ENCODE measurements at places on chromosomes 2 and 18. TPM values are rescaled to one million over a fixed set of nuclear protein-coding genes. Genes with fewer than 3 reads are reported as not detected.

Gene INHBB
- total RNA-seq, result 0.09 TPM

Gene CFAP210
- not detected for total RNA-seq

Gene MAP2
- total RNA-seq, result 0.71 TPM

Gene NDC80
- 2.7 TPM for total RNA-seq

Gene DIPK1C
- not detected for total RNA-seq

Gene TMEM163
- not detected for total RNA-seq

Gene DLGAP1
- 0.14 TPM for total RNA-seq

Gene AMMECR1L
- 14.2 TPM for total RNA-seq

Gene SGO2
- 2.1 TPM for total RNA-seq

Gene PSTPIP2
- 5.7 TPM for total RNA-seq

Gene ATAD2B
- 8.6 TPM for total RNA-seq

Gene TBR1
- not detected for total RNA-seq

Gene CXCR1
- total RNA-seq, result not detected

Gene CENPA
- 1.00 TPM for total RNA-seq

Gene TBC1D8
- 18.9 TPM for total RNA-seq

Gene COL6A3
- 2,143 TPM for total RNA-seq

Gene MYO3B
- total RNA-seq, result 0.18 TPM

Gene EPB41L3
- total RNA-seq, result 10.1 TPM

Gene ARHGAP28
- 10.5 TPM for total RNA-seq

Gene CPLX4
- not detected for total RNA-seq

Gene WDSUB1
- total RNA-seq, result 9.0 TPM

Gene ST8SIA5
- not detected for total RNA-seq

Gene METTL4
- total RNA-seq, result 8.0 TPM

Gene SNTG2
- total RNA-seq, result not detected

Gene LRATD1
- 0.09 TPM for total RNA-seq

Gene TNFAIP6
- 104 TPM for total RNA-seq
